ENCODE measurements at places on chromosomes 16 and 17.

- peak; percentile 67 for DNase-seq
These were observed 4.9 kb downstream of the MYLK3 start for GRCh38 chr16:46743232-46743719.

DNA sequence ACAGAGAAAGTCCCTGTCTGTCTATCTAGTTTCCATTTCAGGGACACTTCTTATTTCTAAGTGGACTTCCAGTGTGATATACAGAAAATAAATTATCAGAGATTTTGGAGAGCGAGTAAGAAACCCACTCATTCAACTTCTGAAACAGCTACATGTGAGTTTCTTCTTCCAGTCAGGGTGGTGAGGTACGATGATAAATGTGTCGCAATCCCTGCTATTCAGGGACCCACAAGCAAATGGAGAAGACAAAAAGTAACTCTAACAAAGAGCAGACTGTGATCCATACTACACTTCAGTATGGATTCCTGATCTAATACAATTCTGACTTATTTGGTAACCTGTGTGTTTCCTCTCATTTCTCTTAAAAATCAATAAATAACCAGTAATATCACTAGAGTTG lies 16.8 kb downstream of the CNTNAP4 start:
- DNase-seq = no peak

GRCh38 chr17:60743282-60743681 lies 65.6 kb downstream of the BCAS3 start:
- no peak for DNase-seq

DNA sequence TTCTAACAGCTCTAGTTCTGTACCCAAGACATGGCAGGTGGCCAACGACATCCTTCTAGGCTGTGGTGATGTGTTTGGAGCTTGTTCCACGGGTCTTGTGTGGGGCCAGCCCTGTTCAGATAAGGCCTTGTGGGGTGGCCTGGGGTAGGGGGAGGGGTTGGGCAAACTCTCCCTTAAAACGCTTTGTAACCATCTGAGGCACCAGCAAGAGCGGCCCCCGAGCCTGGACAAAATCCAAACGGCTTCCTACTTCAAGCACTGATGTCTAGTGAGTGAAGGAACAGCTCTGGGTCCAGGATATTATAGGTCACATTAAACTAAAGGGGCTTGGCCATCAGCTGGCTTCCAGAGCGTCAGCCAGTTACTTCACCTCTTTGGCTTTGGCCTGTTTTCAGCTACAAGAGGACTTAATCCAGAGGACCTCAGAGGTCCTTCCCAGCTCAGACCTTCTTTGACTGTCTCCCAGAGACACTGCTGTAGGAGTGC lies 11.9 kb downstream of the SERPINF1 start:
- no peak for DNase-seq

DNA sequence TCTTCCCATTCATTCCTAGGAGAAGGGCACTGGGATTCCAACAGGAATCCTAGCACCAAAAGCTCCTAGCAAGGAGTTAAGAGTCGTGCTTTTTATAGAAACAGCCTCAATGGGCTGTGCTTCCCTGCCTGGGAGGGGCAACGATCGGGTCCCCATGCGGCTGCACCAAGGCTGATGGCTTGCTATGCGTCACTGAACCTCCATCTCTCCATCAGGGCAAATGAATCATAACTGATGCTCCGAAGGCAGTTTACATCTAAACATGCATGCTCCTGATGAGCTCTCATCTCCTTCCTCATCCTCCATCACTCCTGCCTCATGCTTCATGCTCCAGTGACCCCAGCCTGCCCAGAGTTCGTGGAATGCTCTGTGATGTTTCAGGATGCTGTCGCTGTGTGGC lies 270.5 kb downstream of the FOXL1 start:
- peak; percentile 27 for DNase-seq

DNA sequence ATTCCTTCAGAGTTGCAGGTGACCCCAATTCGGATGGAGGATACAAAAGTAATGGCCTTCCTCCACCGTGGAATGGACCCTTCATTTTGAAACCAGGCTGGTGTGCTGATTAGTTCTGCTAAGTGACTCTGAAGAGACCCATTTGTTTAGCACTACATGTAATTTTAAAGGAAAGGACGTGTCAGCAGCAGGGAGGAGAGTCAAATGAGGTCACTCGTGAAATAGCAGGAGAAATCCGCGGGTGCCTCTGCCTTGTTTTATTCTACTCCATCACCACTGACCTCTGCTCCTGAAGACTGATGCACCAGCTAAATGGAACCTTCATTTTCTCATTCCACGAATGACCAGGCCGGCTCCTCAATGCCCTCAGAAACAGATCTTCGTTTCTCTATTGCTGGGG lies 589.2 kb downstream of the CDH11 start:
- no peak for DNase-seq

DNA sequence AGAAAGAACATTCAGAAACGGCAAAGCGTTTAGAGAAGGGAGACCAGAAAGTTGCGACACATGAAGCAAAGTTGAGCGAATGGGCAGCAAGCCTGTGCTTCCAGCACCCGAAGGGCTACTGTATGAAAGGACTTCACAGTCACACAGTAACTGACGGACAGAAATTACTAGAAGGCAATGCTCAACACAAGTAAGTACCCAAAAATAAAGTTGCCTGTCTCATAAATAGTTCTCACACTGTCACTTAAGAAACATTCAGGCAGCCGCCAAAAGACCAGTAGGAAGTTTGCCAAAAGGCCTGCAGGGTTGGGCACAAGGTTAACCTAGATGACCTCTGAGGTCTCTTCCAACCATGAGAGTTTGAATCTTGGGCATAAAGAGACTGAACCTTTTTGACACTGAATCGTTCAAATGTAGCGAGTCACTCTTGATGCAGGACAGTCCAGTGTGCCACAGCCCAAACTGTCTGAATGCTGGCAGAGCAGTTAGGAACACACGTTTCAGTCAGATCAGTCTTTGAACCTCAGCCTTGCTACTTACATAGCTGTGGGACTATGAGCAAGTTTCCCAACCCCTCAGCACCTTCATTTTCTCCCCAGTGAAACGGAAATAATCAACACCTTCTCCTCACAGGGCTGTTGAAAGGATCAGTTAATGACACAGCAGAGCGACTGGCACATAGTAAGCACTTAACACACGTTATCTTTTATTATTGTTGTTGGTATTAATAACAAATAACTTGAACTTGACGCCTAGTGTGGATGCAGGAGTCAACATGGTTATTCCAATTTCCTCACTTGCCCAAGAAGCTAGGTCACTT lies 10.4 kb downstream of the NCBP3 start:
- peak; percentile 62 for DNase-seq

- no peak for DNase-seq
These were observed 24.2 kb downstream of the XPO6 start for GRCh38 chr16:28187595-28188004.

DNA sequence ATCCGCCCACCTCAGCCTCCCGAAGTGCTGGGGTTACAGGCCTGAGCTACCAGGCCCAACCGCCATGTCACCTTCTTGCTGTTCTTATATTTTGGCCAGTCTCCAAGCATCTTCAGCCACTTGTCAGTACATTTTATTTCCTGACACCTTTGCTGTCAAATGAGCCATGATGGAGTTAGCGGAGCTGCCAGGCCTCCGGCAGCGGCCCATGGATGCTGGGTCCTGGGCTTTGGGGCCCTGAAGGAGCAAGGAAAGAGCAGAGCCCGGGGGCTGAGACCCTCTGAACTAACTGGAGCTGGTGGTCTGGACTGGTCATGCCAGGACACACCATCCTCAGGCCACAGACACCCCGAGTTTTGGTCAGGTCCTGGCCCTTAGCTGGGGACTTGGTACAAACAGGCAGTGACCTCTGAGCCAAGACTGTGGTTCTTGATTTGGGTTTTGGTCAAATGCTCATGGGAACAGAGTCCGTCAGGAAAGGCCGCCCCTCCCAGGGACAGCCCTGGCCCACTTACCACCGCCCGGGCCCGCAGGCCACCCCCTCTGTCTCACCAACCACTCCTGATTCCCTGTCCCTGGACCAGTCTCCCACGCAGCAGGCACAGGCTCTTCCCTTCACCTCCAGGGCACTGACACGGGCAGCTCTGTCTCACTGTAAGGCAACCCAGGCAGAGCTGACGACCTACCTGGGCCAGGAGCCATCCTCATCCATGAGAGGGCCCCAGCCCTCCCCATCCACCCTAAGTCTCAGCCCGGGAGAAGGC lies 42.0 kb downstream of the TNFRSF13B start:
- DNase-seq = no peak

DNA sequence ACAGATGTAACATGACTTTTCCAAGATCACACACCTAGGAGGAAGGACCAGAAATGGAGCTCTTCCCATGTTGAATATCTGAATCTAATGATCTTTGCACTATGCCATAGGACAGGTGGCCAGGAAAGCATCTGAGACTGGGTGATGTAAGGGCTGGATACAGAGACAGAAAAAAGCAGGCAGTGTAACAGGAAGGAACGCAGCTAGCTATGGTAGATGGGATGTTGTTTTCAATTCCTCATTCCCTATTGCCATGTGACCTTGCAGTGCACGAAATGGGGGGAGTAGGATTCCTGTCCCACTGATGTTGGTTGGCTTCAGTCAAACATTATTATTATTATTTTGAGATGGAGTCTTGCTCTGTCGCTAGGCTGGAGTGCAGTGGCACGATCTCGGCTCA lies 3.7 kb upstream of the NPIPB15 start:
- DNase-seq = no peak

DNA sequence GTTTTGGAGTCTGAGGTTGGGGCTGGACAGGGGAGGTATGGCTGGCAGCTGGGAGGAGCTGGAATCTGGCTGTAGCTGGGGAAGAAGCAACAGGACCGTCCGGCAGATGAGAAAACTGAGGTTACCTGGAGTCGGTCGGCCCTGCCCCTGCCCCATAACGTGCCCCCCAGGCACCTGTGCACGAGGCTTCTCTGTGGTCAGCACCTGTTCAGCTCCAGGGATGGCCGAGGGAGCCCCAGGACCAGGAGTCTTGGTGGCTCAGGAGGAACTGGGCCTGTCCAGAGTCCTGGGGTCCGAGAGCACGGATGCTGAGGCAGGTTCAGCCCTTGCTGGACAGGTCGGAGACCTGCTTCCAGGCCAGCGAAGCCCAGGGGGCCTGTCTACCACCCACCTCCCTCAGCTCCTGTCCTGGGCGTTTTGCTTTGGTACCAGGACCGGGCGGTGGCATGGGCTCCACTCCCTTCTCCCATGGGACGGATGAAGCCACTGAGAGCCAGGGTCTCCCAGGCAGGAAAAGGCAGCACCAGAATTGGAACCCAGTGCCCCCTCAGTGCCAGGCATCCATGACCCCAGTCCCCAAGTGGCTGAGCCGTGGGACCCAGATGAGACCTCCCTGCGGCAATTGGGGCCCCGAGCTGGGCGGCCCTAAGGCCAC lies 17.1 kb upstream of the CBFA2T3 start:
- no peak for DNase-seq

DNA sequence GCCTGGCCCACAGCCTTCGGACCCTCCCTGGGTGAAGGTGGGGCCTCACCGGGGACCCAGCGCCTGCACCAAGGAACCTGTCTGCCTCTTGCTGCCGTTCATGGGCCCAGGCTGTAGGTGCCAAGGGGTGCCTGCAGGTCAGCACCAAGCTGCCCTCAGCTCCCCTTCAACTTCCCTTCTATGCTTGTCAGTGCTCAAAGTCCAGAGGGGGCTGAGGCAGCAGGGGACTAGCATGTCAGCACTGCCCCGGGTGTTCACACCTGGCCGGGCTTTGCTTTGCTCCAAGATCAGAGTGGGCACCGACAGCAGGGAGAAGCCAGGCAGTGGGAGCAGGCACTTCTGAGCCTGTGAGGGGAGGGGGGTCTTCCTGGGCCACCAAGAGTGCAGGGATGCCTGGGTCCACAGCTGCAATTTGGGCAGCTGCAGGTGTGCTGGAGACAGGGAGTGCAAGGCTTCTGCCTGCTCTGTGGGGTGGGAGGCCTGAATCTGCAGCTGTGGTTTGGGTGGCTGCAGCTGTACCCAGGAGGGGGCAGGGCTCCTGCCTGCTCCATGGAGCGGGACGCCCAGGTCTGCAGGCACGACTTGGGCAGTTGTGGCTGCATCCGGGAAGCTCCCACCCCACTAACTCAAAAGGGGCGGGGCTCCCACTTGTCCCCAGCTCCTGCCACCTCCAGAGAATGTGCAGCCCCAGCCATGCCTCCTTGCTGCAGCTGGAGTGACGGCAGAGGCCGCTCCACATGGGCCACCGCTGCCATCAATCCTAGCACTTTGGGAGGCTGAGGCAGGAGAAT lies 27.6 kb upstream of the PRM1 start:
- DNase-seq = no peak

DNA sequence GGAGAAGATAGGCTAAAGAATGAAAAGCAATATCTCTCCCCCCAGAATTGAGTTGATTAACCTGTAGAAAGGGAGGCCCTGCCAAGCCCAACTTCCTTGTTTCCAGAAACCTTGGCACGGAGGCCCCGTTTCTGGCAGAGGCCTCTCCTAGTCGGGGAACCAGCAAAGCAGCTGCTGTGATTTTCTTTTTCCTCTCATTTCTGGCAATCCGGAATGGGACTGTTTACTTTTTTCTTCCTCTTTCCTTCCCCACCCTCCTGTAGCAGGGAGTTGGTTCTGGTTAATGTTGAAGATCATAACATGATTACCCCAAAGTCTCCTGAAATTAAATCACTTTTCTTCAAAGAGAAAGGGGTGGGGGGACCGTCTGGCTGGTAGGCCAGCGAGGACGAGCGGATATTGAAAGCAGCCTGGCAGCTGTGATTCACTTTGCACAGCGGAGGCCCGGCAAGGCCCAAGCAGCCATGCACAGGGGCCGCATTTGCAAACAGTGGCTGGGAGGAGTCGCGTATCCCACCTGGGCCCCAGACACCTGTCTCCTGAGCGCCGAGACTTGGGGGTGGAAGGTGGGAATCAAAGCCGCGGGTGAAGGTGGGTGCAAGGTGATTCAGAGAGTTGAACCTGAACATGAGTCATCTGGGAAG lies 51.5 kb downstream of the NTN1 start:
- DNase-seq = no peak

DNA sequence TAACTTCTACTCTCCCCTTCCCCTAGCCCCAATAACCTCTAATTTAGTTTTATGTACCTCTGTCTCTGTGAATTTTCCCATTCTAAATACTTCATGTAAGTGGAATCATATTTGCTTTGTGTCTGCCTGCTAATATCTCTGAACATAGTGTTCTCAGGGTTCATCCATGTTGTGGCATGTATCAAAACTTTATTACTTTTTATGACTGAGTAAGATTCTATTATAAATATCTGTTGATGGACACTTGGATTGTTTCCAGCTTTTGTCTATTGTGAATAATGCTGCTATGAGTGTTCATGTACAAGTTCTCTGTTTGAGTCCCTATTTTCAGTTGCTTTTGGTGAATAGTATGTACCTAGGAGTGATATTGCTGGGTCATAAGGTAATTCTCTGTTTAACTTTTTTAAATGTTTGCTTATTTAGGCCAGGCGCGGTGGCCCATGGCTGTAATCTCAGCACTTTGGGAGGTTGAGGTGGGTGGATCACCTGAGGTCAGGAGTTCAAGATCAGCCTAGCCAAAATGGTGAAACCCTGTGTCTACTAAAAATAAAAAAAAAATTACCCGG lies 92.8 kb downstream of the CHD9 start:
- no peak for DNase-seq

GRCh38 chr16:51550800-51551347 lies 399.8 kb upstream of the SALL1 start:
- DNase-seq = no peak

DNA sequence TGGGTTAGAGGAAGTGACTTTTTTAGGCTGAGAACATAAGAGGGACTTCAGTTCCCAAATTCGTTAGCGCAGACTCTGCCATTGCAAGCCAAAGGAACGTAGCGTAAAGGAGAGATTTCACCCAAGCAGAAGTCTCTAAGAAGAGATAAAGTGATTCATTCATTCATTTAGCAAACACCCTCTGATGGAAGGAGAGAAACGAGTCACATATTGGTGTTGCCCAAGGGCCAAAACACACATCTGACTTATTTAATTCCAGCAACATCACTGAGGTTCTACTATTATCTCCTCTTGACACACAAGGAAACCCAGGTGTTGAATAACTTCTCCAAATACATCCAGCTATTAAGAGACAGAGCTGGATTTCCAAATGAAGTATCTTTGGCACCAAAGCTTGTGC lies 85.7 kb upstream of the CACNG3 start:
- DNase-seq = no peak
